ENCODE measurements at places on chromosomes 3 and 15.

- DNase-seq = no peak
Measured at GRCh38 chr3:157362348-157362747, 74.3 kb upstream of the PTX3 start.

DNA sequence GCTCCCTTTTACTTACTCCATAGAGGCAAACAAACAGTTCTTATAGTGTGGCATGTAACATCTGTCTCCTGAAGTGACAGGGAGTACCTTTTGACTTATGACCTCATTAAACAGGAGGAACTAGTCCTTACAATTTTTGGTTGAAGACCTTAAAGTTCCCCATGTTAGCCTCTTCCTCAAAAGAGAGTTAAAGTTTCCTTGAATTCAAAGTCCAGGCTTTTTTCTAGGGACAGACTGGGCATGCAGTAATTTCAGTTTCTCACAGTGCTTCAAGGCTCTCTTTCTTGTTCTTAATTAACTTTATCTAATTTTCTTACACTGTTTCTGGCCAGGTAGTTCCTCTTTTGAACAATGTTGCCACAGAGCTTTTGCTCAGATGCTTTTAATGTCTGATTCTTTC lies 12.1 kb downstream of the GOLM2 start:
- DNase-seq = no peak

GRCh38 chr3:128266453-128266852 lies 113.2 kb downstream of the EEFSEC start:
- DNase-seq = no peak

DNA sequence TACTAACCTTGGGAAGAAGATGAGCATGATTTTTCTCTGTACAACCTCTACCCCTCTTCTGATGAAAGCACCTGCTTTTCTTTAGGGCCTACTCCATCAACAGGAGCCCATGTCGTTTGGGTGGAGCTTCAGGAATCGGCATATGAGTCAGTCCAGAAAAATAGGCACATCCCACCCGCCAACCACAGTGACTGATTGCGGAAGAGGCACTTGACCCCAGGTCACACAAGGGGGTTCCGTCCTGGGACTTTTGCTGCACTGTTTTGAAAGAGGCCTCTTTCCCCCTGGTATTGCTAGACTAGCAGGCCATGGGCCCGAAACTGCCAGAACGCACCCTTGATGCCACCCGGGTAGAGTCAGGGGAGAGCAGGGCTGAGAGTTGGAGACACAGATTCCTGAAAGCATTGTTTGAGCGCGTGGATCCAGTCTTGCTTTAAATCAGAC lies 19.3 kb upstream of the NRROS start:
- DNase-seq = no peak

DNA sequence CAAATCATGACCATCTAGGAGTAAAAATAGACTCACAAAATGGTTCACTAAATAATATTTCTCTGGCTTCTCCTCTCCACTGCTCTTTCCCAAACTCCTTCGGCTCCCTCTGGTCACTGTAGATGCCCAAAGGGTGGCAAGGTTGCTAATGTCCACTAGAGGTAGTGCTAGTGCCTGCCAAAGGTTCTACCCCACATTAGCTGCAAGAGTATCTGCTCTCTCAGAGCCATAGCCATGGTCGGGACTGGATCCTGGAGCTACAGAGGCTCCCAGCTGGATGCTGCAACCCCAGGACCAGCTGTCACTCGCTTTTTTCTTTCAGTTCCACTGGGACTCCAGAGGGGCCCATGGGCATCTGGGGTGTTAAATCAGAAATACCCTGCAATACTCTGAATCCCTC lies 8.5 kb downstream of the HTR3D start:
- DNase-seq = no peak

DNA sequence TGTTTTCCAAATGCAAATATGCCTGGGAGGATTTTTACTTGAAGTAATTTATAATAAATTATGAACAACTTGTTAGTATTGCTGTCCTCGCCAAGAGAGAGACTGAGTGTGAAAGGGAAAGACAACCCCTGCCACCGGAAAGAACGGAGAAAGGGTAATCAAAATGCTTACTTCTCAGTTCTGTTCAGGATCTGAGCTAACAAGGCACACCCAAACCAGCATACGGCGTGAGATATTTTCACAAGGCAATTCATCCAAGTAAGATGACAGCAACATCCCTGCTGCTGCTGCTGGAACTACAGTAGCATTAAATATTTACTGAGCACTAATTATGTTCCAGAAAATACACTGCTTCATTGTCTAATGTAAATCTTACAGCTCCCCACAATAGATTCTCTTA lies 96.1 kb downstream of the KBTBD8 start:
- no peak for DNase-seq

DNA sequence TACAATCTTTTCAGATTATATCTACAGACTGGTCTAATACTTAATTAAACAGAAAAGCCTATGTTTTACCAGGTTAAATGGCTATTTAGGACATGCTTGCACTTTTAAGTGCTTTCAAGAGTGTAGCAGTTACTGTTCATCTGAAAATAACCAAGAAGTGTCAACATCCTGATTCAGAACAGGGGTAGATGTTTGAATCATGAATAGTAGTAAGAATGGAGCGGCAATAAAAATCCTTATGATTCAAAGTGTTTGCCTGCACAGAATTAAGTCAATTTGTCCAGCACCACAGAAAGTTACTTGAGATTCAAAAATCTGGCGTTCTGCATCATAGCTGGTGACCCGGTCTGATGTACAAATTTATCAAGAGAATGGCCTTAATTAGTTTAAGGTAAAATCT lies 48.3 kb downstream of the GREM1 start:
- DNase-seq = no peak

DNA sequence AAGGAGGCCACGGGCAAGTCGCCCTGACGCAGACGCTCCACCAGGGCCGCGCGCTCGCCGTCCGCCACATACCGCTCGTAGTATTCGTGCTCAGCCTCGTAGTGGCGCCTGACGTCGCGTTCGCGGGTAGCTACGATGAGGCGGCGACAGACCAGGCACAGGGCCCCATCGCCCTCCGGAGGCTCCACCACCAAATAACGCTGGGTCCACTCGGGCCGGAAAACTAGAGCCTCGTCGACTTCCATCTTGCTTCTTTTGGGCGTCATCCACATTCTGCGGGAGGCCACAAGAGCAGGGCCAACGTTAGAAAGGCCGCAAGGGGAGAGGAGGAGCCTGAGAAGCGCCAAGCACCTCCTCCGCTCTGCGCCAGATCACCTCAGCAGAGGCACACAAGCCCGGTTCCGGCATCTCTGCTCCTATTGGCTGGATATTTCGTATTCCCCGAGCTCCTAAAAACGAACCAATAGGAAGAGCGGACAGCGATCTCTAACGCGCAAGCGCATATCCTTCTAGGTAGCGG lies at the start of gene EPM2AIP1:
Gene EPM2AIP1 (minus strand): TSS at position 326 of the 520 bp plus-strand sequence. CDS start 54 bp downstream, at position 272.
- DNase-seq = no peak

GRCh38 chr3:56878074-56878473 lies 76.3 kb upstream of the ARHGEF3 start:
- DNase-seq = peak; percentile 24

GRCh38 chr3:71008350-71008935 lies 575.1 kb downstream of the FOXP1 start:
- no peak for DNase-seq

- no peak for DNase-seq
Measured at GRCh38 chr15:40053831-40054604, 15.0 kb upstream of the SRP14 start.

DNA sequence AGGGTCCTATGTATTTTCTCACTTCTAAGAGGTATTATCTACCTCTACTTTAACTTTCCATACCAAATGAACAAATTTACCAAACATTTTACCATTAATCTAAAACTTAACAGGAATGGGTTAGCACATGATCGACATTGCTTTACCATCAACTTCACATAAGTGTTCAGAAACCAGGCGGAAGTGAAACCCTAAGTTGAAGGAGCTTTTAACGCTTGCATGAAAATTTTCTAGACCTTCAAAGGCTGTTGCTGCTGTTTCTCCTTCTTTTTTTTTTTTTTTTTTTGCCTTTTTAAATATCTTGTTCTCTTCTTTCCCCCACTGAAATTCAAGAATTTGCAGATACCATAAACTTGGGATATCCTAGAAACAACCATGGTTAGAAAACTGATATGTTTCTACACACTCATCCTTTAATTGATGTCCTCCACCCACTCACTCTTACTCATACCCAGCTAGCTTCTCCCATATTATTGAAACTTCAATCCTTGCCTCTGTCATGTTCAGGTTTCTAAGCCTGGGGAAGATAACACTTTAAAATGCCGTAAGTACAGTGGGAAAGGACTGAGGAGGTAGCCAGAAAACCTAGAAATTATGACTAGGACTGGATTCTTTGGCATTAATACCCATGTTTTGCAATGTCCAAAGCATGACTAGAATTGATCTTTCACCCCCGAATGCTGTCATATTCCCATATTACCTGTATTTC lies 24.7 kb downstream of the MYO5A start:
- no peak for DNase-seq

GRCh38 chr15:67680641-67681040 lies 138.1 kb downstream of the MAP2K5 start:
- DNase-seq = no peak

Measured in activated naive CD8-positive, alpha-beta T cell treated with anti-CD3 and anti-CD28 coated beads, Interleukin-2, amount 50 U/mL, for 16 hours (primary cell).